ENCODE measurements at places on chromosomes 1 and 21.

GRCh38 chr1:159214149-159214760 is 9.6 kb downstream of the ACKR1 start:
- DNase-seq = no peak

DNA sequence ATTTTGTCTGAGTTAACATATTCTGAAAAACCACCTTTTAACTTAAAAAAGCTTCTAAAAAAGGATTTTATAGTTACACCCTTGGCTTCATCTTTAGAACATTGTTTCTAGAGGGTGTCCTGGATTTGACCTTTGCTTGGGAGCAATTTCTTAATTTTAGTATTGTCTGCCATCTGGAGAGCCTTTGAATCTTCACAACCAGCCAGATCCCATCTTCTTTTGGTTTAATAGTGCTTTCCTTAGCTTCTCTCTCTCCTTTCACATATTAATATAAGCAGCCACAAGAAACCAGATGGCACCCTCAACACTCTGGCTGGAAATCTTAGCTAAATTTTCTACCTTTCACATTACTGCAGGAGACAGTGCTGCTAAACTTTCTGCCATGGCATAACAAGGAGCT is 76.5 kb upstream of the TSPAN2 start:
- no peak for DNase-seq

GRCh38 chr1:154178911-154179811 is 12.7 kb downstream of the TPM3 start:
- no peak for DNase-seq

GRCh38 chr1:207911856-207912760 is 1.2 kb upstream of the CD34 start:
- DNase-seq = no peak

GRCh38 chr1:30966690-30967369 is 58.3 kb upstream of the SDC3 start:
- DNase-seq = peak; percentile 75

DNA sequence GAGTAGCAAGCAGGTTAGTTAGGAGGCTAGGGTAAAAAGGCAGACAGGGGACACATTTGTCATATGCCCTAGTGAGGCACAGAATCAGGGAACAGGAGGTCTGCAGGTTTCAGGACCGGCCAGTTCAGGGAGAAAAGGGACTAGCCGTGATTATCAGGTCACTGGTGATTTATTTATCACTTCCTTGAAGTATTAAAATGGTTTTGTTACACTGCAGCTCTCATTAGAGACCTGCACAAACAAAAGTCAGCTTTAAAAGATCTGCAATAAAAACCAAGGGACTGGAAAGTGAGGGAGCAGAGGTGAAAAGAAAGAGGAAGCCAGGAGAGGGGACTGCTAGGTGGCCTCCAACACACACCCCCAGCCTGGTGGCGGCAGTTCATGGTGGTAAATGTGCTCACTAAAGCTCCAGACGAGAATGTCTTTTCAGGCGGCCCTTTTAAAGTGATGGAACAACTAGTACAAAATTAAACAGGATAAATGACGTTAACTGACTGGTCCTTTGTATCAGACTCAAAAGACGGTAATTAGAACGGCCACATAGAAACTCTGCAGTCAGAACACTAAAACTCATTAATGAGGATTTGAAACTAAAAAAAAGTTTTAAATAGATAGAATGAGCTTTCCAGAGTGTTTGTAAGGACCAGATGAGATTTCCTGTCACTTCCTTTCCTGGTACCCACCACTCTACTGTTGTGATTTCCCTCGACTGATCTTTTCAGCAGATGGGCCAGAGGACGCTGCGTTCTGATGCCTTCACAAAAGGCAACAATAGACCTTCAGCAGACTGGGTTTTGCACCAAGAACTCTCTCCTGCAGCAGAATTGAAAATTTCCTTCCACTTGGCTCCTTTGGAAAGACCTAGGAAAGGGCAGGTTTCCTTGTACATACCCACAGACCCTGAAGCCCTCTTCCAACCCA is 136.8 kb downstream of the NTPCR start:
- no peak for DNase-seq

GRCh38 chr1:38586993-38587646 is 272.5 kb downstream of the RRAGC start:
- DNase-seq = no peak

Measured in NCI-H226 (cell line).